Central memory CD4-positive, alpha-beta T cell (primary cell): ENCODE measurements at places on chromosomes 7 and 10.

DNA sequence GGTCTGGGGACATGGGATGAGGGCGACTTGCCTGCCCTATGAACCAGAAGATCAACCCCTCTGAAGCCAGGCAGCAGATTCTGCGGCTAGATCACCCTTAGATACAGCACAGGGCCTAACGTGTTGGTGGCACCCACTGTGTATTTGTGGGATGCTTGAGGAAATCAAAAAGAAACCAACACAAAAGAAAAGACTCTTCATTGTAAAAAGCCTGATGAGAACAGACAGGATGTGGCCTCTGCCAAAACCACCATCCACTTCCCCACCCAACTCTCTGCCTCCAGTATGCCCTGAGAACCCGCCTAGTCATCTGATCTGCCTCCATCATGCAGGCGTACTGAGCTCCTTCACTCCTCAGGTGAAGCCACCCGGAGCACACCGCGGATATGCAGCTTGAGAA lies 97.2 kb upstream of the INSYN2A start:
- DNase-seq = peak; percentile 78

- no peak for DNase-seq
Observed at GRCh38 chr7:153188630-153189029, 429.1 kb downstream of the ACTR3B start.

GRCh38 chr7:24401628-24402593 lies 117.9 kb downstream of the NPY start:
- DNase-seq = no peak

DNA sequence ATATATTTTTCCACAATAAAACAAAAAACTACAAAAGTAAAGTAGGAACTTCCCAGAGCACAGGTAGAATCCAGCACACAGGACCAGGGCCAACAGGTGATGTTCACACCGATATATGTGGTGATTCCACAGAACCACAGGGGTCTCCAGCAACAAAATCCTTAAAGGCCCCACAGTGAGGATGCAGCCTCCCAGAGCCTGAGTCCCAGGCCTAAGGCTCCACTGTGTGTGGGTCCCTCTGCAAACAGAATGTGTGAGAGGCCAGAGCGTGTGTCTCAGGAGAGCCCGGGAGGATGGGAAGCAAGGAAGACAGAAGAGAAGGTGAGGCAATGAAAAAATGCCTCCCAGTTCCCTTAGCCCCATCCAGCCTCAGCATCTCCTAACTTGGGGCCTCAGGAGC lies 173.9 kb downstream of the GRID1 start:
- no peak for DNase-seq

DNA sequence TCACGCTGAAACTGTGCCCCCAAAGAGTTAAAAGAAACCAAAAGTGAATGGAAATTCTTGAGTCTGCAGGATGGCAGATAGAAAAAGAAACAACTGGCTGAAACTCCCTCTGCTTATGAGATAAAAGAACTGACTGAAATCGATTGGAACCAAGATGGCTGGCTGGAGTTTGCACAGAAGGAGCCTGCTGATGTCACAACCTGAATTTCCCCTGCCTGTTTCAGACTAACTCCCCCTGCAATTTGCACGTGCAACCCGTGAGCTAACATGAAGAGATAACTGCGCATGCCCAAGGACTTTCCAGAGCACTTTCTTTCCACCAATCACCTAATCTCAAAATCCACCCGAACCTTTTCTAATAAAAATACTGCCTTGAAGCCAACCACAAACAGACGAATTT lies 435.5 kb downstream of the CALN1 start:
- DNase-seq = no peak

DNA sequence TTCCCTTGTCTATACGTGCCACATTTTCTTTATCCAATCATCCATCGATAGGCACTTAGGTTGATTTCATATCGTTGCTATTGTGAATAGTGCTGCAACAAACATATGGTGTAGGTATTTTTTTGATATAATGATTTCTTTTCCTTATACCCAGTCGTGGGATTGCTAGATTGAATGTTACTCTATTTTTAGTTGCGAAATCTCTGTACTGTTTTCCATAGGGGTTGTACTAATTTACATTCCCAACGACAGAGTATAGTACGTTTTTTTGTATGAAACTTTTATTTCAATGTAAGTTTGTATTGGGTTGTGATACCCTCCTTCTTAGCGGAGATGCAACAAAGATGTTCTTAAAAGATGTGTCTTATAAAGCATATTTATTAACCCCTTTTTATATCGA lies 30.0 kb downstream of the AKR1B1 start:
- no peak for DNase-seq

DNA sequence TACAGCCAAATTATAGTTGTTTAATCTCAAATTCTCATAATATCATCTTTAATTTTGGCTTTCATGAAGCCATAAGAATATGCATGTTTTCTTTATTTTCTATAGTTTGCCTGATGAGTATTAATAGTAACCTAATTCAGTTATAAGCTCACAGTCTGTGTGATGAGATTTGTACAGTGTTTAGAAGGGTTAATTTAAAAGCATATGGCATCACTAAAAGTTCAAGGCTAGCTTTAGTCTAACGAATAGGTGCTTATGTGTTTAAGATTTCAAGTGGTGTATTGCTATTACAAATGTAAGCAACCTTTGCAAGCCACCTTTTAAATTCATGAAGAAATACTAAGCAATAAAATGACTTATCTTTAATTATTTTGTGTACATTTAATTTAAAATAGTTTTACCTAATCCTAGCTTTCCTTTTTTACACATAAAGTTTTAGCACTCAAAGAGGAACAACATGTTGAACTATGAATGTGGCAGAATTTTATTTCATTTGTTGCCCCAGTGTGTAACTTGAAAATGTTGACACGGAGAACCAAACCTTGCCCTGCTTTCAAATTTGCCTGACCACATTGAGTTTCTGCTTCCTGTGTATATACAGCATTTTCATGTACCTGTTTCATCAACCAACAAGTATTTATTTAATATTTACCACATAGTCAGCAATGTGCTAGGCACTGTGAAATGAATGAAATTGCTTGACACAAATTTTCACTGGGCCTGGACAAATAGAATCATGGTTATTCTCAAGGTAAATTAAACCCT lies 41.5 kb downstream of the TET1 start:
- no peak for DNase-seq

DNA sequence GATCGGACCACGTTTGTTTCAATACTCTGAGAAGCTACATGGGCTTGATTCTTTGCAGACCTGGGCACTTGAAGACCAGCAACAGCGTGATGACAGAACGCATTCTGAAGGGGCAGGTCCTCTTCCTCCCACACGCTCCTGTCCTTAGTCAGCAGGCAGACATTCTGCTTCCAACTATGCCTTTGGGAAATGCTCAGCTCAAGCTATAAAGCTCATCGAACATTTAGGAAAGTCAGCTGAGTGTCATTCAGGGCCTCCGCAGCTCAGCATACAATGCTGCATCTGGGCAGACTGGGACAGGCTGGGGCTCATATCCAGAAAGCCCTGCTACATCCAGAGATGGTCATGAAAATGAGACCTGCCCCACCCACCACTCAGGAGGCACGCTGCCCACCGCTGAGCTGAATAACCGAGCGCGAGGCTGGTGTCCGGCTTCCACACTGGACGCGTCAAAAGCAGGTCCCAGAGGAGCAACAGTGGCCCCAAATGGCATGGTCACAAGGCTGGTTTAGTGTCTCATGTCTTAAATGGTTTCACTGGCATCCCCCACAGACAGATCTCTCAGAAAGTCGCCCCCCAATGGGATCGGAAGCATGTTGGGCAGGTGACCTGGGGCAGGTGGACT lies 274.0 kb downstream of the DNAJB6 start:
- no peak for DNase-seq

GRCh38 chr7:1392556-1392955 lies 66.7 kb downstream of the MICALL2 start:
- no peak for DNase-seq

GRCh38 chr7:118041251-118041878 lies 142.6 kb upstream of the LSM8 start:
- no peak for DNase-seq

GRCh38 chr7:37482953-37483352 lies 34.3 kb upstream of the ELMO1 start:
- no peak for DNase-seq

DNA sequence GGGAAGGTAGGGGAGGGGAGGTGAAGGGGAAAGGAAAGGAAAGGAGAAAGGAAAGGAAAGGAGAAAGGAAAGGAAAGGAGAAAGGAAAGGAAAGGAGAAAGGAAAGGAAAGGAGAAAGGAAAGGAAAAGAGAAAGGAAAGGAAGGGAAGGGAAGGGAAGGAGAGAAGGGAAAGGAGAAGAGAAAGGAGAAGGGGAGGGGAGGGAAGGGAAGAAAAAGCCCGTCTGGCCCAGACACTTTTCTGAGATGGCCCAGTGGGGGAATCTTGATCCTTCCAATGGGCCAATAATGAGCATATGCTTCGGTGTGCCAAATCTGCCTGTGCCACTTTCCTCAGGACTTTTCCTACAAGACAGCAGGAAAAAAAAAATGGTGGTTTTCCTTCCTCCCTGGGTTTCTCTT lies 64.5 kb downstream of the CH25H start:
- no peak for DNase-seq

DNA sequence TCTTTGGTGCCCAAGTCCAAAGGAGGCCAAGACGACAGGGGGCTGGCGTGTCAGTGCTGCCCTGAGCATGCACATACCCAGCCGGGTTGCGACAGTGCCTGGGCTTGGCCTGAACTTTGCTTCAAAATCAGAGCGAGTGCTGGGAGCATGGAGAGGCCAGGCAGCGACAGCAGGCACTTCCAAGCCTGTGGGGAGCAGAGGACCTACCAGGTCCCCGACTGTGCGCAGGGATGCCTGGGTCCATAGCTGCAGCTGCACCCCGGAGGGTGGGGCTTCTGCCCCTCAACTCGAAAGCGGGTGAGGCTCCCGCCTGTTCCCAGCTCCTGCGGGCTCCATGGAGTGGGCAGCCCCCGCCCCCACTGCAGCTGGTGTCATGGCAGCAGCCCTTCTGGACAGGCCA lies 79.1 kb downstream of the HDAC9 start:
- no peak for DNase-seq

GRCh38 chr7:130144312-130145171 lies 60.7 kb downstream of the TMEM209 start:
- no peak for DNase-seq

DNA sequence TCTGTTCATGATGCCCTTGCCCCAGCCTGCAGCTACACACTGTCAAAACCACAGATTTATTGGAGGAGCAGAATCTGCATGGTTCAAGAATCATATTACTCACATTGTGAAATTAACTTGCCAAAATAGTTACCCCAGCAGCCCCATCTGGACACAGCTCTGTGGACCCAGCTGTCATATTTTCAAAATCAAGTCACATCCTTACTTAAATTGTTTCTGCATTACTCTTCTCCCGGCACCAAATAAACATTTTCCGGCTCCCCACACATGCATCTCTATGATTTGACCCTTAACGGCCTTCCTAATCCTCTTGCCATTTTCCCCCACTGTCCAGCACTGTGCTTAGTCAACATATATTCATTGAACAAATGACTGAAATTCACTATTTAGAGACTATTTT lies 43.8 kb upstream of the GPR26 start:
- DNase-seq = no peak

DNA sequence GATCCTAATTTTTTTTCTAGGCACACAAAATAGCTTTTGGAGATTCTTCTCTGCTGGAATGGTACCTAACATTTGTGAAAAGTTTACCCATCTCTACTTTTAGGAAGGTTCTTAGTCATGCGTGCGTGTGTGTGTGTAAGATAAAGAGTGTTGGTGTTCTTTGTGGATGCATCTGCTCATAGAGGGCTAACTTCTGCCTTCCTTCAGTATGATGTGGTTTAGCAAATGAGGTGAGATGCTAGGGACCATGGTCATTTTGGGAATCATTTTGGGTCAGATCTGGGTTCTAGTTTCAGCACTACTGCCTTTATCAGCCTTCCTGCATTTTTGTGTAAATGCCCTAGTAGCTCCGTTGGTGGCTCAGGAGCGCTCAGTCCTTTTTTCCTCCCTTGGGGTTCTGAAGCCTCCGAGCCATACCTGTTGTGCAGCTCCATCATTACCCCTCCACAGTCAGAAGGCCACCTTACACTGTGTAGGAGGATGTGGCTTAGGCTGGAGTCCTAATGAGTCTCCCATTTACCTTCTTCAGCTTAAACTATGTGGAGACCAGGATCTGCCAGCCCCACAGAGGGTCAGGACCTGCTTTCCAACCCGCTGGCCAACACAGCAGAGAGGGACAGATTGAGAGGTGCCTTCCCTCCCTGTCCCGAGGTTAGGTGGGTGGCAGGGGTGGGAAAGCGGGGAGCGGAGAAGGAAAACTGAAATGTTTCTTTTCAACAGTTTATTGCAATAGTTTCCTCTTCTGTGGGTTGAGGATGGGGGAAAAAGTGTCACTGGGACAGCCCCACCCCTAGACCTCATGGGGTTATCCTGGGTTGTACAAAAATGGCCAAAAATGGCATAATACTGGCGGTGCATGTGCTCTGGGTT lies 31.2 kb downstream of the TSPAN14 start:
- no peak for DNase-seq

- DNase-seq = no peak
Observed at GRCh38 chr10:93471110-93471651, 11.0 kb downstream of the MYOF start.

- peak; percentile 93 for DNase-seq
Observed at GRCh38 chr7:2508327-2509215, 11.0 kb upstream of the LFNG start.

GRCh38 chr10:8325024-8325980 lies 270.8 kb downstream of the GATA3 start:
- DNase-seq = no peak

GRCh38 chr7:131038153-131038552 lies 289.5 kb upstream of the MKLN1 start:
- no peak for DNase-seq

DNA sequence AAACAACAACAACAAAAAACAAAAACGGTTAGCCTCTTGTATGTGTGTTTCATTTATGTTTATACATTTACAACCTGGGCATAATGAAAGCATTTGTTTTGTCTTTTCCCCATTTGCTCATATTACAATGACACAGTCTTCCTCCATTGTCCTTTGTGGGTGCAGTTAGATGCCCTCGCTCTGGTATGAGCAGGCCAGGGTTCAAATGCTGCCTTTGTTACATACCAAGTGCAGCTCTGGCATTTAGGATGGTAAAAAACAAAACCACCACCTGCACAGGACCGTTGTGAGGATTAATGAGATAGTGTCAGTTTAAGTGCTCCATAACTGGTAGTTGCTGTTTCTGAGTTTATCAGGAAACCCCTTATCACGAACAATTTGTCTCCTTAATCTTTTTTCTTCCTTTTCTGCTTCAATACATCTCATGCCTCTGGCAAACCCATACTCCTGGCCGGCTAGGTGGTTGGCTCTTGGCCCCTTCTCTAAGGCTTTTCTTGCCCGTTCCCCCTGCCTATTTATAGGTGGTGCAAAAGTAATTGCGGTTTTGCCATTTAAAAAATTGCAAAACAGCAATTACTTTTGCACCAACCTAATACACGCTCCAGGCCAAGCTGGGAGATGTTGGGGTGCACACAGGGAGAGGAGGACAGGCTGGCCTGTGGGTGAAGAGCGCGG lies 18.6 kb upstream of the TMEM225B start:
- DNase-seq = no peak
